H1 (cell line): ENCODE measurements at places on chromosomes 7 and 10. TPM values are rescaled to one million over a fixed set of nuclear protein-coding genes. Genes with fewer than 3 reads are reported as not detected.

PRF1 gene
- total RNA-seq = not detected in 2 replicates

NCAPG2 gene
- 119 and 125 TPM in 2 replicates for total RNA-seq

CRHR2 gene
- total RNA-seq = 0.19 and 0.37 TPM in 2 replicates

GRID1 gene
- 0.15 and 0.22 TPM in 2 replicates for total RNA-seq

KCP gene
- total RNA-seq = 1.8 and 2.0 TPM in 2 replicates

BICC1 gene
- total RNA-seq = 0.73 and 1.0 TPM in 2 replicates

ERVW-1 gene
- total RNA-seq = not detected in 2 replicates

ITPRID1 gene
- total RNA-seq = 0.13 and 0.47 TPM in 2 replicates
